ENCODE measurements at places on chromosomes 11 and 22. TPM values are rescaled to one million over a fixed set of nuclear protein-coding genes. Genes with fewer than 3 reads are reported as not detected.

The ZFPL1 gene
- 36.0 TPM for total RNA-seq

The PLEKHA7 gene
- total RNA-seq: under 0.01 TPM

The HBG2 gene
- total RNA-seq: not detected

The CRYAB gene
- 51.2 TPM for total RNA-seq

The LRRC56 gene
- 1.3 TPM for total RNA-seq

The SCN3B gene
- under 0.01 TPM for total RNA-seq

Data from fibroblast of lung (primary cell).